ENCODE measurements at places on chromosomes 12 and 14.

DNA sequence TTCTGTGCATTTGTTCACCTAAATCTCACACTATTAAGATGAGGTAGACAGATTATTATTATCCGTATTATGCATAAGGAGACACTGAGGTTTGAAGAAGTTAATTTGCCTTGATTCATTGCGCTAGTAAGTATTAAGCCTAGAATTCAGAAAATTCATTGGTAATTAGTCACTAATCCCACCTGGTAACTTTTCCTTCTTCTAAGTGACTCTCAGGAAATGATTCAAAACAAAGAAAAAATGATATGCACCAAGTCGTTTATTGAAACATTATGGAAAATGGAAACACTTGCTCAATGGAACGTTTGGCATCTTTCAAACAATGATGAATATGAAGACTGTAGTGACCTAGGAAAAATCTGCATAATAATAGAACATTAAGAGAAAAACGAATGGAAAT lies 15.2 kb downstream of the RFX4 start:
- DNase-seq, result no peak

GRCh38 chr12:14810953-14811483 lies 3.0 kb downstream of the SMCO3 start:
- DNase-seq, result no peak

DNA sequence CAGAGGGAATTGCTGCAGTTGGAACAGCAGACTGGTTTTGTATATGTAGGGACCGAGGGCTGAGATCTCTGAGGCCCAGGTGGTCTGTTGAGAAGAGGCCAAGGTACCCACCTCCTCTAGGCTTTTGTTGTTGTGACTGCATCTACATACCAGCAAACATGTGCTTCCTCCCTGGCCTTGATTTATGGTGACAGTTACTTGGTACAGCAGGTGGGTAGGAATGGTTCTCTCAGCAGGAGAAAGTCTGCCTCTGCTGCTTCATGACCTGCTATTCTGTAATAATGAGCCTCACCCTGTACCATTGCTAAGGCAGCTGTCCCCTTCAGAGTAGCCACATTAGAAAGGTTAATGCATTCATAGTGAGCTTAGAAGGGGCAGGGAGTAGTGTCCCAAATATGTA lies 196.7 kb upstream of the PELI2 start:
- DNase-seq, result no peak

DNA sequence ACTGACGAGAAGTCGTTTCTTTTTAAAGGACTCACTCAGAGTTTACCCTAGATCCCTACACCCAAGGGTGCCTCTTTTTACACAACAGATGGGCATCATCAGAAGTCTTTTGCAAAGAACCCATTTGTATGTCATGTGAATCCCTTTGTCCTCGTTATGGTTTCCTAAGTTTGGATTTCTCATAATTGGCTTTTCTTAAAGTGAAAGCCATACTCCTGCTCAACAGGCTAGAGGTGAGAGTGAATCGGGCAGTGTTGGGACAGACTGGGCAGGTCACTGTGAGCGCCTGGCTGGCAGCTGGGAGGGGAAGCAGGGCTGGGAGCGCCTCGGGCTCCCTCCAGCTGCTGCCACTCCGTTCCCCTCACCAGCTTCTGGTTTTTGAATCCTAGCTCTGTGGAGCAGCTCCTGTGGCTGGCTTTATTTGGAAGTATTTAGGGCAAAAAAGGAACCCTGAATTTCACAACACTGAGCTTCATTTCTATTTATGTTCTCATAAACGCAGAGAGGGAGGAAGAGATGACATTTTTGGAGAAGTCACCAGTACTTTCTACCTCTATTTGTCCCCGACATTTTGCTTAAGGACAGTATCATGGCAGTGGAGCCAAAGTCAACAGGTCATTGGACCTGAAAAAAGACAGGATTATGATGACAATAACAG lies 63.8 kb upstream of the ACTN1 start:
- DNase-seq, result no peak

DNA sequence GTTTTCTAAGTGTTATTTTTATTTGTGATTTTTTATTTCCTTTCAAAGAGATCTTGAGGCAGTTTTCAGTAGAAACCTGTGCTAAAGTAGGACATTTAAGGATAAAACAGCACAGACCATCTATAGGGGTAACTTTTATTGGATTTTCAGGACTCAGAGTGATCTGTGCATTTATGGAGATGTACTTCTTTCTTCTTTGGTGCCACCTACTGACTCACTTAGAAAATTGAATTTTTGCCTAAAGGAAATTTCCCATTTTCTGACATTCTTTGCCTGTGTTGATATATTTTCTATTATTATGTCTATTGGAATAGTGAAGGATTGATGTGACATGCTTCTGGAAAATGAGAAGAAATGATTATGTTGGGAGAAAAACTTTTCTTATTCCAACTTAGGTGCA lies 113.0 kb downstream of the UNC79 start:
- peak; percentile 8 for DNase-seq

GRCh38 chr12:116677202-116677661 lies 60.6 kb downstream of the SPRING1 start:
- no peak for DNase-seq

DNA sequence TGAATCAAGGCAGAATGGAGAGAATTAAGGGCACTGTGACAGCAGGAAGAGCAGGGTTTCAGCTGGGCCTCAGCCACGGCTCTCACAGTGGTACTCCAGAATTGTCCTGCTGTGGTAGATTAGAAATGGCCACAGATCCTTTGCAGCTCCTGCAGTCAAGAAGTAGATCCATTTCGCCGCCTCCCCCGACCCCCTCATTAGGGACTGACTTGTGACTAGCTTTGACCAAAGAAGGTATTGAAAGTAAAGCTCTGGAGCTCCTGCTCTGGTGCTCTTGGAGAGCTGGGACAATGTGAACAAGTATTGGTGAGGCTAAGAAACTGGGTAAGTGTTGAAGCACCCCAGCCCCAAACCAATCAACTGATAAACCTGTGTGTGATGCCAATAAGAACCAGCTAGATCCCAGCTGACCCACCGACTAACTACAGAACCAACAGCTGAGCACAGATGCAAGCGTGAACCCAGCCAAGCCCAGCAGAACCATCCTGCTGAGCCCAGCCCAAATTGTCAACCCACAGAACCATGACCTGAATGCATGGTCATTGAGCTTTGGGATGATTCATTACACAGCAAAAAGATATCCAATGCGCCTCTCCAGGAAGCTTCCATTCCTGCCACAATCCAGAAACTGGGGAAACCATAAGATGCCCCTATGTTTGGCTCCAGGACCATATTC lies 50.7 kb downstream of the JAG2 start:
- no peak for DNase-seq

DNA sequence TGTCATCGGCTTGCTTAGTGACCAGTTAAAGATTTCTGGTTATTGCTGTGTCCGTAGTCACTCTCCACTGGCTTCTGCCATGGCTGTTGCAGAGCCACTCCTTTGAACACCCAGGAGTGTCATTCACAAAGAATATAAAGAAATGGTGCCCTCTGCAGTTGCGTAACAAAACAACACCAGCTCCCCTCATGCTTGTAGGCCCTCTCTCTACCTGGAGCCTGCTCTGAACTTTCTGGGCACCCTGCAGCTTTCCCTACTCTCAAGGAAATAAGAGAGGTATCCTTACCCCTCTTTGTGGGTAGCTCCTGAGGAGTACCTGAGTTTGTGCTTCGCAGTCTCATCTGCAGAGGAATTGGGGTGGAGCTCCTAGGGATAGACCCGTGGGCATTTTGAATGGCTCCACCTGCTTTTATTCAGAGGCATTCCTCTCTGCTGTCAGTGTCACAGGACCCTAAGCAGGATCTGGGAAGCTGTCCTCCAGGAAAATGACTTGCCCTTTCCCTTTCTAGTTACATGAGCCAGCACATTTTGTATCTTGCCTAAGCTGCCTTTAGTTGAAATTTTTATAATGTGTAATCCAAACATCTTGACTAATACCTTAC lies 97.2 kb upstream of the TMEM260 start:
- no peak for DNase-seq

GRCh38 chr12:58433959-58434358 lies 486.3 kb downstream of the LRIG3 start:
- no peak for DNase-seq

DNA sequence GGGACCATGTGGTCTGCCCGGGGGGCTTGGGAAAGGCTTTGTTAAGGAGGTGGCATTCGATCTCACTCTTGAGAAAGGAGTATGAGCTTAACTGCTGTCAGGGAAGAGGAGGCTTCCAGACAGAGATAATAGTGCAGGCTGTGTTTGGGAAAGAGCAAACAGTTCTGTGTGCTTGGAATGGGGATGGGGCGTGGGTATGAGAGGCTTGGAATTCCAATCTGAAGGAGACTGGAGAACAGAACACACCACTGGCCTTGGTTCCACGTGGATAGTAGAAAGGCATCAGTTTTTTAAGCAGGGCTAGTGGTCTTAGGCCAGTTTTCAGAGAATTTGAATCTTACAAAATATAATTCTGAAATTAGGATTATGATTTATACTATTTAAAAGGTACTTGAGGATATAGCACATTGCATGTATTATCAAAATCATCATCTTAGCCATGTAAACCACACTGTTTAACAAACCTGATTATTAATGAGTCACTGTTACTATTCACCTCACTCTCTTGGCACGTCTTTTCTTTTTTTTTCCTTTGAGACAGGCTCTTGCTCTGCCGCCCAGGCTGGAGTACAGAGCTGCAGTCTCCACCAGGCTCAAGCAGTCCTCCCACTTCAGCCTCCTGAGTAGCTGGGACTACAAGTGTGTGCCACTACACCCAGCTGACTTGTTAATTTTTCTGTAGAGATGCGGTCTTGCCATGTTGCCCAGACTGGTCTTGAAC lies 38.5 kb upstream of the KCNK13 start:
- DNase-seq, result no peak

DNA sequence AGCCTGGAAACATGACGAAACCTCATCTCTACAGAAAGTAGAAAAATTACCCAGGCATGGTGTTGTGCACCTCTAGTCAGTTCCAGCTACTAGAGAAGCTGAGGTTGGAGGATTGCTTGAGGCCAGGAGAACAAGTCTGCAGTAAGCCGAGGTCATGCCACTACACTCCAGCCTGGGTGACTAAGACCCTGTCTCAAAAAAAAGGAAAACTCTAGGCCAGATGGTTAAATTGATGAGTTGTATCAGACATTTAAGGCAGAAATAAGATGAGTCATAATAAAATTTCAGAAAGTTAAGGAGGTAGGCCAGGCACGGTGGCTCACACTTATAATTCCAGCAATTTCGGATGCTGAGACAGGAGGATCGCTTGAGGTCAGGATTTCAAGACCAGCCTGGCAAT lies 10.7 kb downstream of the EIF2S1 start:
- DNase-seq, result no peak

DNA sequence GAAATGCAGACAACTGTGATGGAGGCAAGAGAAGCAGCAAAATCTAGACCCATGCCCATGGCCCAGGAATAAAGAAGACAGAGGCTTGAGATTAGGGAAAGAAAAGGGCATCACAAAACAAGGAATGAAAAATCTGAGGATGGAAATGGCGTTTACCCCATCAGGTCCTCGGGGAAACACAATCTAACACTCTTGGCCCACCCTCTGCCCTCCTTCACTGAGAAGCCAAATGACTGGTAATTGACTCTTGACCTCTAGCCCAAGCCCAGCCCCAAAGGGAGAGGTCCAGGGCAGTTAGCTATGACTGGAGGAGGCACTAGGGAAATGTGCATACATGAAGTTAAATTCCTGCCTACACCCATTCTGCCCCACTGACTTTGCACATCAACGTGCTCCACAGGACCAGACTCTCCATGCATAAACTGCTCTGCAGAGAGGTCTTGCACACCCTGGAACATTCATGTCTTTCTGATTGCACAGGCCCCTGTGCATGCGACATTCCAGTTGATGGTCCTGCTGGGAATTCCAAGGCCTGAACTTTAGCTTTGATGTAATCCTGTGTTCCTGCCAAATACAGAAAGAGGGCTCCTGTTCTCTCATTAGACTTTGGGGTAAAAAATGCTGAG lies 5.7 kb downstream of the ZFHX2 start:
- no peak for DNase-seq

- DNase-seq, result no peak
These were observed 13.5 kb upstream of the GOLGA5 start for GRCh38 chr14:92780444-92781232.

DNA sequence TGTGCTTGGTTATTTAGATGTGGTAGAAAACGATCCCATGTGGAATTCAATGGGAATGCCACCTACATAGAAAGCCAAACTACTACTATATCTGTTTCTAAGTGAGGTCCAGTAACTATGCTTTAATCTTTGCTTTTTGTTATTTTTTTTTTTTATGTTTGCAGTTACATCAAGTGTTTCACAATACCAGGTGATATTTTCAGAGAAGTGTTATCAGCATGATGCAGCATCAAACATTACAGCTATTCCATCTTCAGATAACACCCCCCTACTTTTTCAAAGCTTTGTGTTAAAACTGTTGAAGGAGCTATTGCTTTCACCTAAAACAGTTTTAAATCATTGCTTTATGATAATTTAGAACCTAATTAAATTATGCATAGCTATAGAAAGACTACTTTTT lies 163.8 kb upstream of the SLC16A7 start:
- DNase-seq, result no peak

- no peak for DNase-seq
These were observed 33.2 kb downstream of the LRIG3 start for GRCh38 chr12:58887068-58887467.

DNA sequence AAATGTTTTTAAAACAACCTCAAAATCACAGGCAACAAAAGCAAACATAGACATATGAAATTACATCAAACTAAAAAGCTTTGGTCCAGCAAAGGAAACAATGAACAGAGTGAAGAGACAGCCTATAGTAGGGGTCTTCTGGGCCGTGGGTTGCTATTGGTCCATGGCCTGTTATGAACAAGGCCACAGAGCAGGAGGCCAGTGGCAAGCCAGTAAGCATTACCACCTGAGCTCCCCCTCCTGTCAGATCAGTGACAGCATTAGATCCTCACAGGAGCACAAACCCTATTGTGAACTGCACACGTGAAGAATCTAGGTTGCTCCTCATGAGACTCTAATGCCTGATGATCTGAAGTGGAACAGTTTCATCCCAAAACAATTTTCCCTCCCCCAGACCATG lies 174.0 kb downstream of the DIO2 start:
- no peak for DNase-seq

GRCh38 chr12:131723532-131723931 lies 12.6 kb downstream of the SFSWAP start:
- no peak for DNase-seq

DNA sequence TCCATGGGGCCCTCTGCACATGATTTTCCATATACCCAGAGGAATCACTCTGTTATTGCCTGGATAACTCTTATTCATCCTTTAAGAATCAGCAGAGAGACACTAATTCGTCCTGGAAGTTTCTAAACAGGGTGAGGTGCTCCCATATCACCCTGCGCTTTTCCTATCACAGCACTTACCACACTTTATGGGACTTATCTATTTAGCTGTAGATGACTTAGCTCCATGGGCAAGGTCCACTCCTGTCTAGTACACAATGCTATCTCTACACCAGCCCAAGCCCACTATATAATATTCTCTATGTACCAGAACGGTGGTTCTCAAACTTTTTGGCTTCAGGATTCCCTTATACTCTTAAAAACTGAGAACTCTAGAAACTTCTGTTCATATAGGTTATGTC lies 111.7 kb downstream of the EFCAB11 start:
- no peak for DNase-seq

GRCh38 chr12:131530422-131530821 lies 180.5 kb upstream of the SFSWAP start:
- no peak for DNase-seq
